Central memory CD8-positive, alpha-beta T cell (primary cell): ENCODE measurements at places on chromosomes 6 and 20.

- DNase-seq, result no peak
These were observed 1.1 kb downstream of the VAPB start for GRCh38 chr20:58389968-58390658.

DNA sequence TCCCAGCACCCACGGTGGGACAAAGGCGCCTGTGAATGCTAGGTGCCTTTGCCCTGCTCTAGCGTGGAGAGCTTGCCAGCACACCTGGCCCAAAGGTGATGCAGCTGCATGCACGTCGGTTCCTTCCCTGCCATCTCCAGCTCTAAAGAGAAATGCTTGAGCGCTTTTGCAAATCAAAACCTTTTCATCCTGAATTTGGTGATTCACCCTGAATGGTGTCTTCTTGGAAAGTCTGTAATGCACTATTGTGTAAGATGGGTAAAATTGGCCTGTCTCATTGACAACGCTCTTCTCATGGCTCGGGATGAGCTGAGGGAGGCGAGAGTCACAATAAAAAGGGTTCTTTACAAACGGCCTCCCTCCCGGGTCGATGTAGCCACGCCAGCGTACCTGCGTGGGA is 103.1 kb upstream of the ID4 start:
- no peak for DNase-seq

DNA sequence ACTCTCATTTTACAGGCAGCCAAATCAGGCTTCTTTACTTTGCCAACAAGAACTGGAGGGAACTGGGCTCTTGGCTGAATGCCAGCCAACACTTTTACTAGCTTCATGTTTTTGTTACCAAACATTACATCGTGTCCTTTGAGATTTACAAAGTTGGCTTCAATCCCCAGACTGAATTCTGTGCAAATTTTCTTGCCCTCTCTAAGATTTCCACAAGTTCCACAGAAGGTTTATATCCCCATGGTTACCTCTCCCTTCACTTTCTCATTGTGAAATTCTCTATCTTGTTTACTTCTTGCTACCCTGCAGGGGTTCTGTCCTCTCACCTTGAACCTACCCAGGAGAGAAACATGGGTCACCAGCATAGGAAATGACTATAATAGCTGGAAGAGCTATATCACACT is 37.6 kb upstream of the PLCB1 start:
- no peak for DNase-seq

GRCh38 chr6:166625356-166625755 is 1.7 kb downstream of the RPS6KA2 start:
- no peak for DNase-seq

DNA sequence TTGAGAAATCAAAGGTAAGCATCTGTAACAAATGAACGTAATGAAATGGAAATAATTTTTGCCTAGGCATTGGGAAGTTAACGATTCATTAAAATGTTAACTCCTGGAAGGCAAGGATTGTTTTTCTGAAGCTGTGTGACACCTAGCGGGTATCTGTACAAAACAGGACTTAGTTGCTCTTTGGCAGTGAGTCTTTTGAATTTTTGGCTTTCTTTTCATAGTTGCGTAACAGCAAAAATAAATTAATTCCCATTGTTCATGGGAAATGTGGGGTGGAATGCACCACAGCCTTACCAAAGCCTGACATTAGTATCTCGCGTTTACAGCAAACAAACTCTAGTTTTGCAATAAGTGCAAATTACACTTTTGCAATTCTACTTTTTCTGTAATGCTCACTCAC is 92.7 kb upstream of the DTNBP1 start:
- DNase-seq, result no peak

DNA sequence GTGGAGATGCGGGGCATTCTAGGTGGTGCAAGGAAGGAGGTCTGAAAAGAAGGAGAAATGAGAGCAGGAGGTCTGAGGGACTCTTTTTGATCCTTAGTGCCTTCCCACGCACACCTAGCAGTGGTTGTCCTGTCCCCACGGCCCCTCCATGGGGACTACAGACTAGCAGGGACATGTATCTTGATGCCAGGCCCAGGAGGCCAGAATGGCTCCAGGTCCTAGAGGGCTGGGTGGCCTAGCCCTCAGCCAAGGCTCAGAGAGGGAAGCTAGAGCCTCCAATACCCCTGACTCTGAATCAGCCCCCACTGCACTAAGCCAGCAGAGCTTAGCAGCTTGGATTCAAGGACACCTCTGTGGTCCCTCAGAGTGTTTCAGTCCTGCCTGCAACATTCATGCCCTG is 16.7 kb upstream of the BLCAP start:
- DNase-seq, result no peak

DNA sequence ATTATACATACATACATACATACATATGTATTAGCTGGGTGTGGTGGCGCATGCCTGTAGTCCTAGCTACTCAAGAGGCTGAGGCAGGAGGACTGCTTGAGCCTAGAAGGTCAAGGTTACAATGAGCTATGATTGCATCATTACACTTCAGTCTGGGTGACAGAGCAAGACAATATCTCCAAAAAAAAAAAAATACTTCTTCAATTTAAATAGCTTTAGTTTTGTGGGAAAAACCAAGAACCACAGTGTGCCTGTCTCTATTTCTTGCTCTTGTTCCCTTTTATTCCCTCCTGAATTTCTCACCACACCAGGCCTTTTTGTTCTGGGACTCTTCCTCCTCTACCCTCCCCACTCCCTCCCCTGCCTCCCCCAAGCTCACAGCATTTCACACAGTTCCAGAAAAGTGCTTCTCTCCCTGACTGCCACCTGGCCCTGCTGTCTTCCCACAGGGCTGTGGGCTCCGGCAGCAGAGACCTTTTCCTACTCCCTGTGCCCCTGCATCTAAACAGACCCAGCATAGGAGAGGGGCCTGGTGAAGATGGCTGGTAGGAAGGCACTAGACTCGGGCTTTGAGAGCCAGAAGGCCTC is 1.3 kb downstream of the C20orf203 start:
- no peak for DNase-seq

DNA sequence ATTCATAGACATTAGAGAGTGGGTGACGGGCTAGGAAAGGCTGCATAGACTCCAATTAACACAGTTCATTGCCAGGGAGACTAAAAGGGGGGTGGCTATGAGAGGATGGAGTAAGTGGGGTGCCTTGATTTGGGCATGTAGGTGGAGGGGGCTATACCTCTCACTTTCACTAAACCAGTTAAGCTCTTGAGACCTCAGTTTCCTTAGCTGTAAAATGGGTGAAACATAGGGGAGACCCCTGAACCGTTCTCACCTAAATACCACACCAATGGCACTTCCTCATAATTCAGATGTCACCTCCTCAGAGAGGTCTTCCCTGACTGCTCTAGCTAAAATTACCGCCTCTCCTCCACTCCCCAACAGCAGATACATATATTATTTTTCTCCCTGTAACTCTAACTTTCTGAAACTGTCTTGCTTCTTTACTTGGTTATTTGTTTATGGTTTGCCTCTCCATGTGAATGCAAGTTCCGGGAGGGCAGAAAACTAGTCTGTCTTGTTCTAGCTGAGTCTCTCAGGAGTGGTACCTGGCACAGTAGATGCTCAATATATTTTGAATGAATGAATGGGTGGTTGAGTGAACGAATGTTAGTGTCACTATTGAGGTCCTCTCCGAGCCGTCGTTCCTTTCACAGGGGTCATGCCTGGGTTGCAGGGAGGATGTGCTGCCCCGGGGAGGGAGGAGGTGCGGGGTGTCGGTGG is 615 bp upstream of the EYA2 start:
- no peak for DNase-seq
